ENCODE measurements at places on chromosomes 11 and 22. TPM values are rescaled to one million over a fixed set of nuclear protein-coding genes. Genes with fewer than 3 reads are reported as not detected.

DNA sequence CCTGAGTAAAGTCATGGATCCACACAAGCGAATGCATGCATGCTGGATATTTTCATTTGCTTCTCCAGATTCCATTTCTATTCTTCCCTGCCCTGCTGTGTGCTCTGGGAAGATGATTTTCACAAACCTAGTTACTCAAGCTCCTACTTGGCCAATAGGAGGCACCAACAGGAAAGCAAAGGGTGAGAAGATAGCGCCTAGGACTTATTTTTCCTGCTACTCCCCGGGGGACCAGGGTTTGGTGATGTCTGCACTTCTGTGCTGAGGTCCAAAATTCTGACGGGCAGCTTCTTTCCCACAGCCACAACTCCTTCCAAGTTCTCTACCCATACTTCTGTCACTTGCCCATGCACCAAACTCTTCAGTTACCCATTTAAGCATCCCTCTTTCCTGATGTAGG, 509.3 kb upstream of the TENM4 start:
- no peaks in the 10 kb centered on the region for H3K36me3 ChIP-seq
- no peak overlapping the region for H3K27ac ChIP-seq
- no peaks in the 10 kb centered on the region for H3K4me1 ChIP-seq
- no peak for DNase-seq

DNA sequence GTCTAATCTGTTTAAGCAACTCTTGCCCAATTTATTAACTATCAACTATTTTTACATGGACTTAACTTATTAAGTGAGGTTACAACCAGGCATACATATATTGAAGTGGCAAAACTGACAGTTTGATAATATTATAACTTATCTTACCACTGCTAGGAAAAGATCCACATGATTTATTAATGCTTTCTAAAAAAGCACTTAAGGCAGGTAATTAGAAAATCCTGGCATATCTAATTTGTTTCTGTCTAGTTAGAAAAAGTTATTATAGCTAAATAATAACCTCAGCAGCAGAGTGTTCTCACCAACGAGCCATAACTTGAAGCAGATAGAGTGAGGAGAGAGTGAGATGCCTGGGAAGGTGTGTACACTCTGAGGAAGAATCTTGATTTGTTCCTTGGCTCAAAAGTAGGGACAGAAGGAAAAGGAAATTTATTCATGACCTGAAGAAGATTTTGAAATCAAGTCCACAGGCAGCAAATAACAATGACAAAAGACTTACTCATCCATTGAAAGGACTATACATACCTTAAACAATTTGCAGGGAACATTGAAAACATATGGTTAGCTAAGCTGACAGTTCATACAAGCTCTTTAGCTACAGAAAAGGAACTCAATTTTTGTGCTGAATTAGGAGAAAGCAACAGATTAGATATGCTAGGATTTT, 7.1 kb upstream of the MUC15 start:
- no peaks in the 10 kb centered on the region for H3K4me1 ChIP-seq
- H3K27ac ChIP-seq = no peak overlapping the region
- DNase-seq = peak; percentile 3
- no peak overlapping the region for H3K4me3 ChIP-seq

DNA sequence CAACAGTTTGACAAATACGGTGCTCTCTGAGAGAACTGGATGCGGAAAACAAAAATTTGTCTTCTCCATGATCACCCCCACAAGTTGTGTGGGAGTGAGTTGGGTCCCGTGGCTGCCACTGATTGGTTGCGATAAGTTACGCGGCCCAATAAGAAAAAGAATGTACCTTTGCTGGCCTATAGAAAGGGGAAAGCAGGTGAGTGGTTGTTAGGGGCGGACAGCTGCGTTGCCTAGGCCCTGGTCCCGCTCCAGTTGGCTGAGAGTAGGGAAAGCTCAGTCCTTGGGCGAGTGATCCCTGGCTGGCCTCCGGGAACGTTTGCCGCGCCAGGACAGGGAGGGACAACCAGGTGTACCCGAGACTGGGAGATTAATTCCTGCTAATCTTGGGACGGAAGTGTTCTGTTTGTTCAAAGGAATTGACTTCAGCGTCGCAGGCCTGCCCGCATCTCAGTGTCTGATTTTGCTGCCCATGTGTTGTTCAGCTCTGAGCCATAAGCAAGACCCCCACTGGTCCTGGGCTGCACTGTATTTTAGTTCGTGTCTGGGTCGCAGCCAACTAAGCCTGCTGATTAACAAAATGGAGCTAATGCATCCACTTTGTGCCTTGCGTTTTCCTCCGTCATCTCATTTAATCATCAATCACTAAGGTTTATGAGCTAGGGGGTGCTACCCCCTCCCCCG, 773 bp upstream of the SYVN1 start:
- peak; percentile 98 for DNase-seq
- peak overlapping the region; percentile 97 for H3K27ac ChIP-seq
- peaks cover 31% of the 10 kb centered on the region for H3K36me3 ChIP-seq
- peak overlapping the region; percentile 82 for H3K4me3 ChIP-seq
- peaks cover 32% of the 10 kb centered on the region for H3K4me1 ChIP-seq

GRCh38 chr11:46560300-46560991, 33.4 kb downstream of the AMBRA1 start:
- H3K36me3 ChIP-seq = no peaks in the 10 kb centered on the region
- peak overlapping the region; percentile 11 for H3K4me3 ChIP-seq
- DNase-seq = peak; percentile 58
- peak overlapping the region; percentile 65 for H3K27ac ChIP-seq
- no peaks in the 10 kb centered on the region for H3K27me3 ChIP-seq
- H3K4me1 ChIP-seq = no peaks in the 10 kb centered on the region

DNA sequence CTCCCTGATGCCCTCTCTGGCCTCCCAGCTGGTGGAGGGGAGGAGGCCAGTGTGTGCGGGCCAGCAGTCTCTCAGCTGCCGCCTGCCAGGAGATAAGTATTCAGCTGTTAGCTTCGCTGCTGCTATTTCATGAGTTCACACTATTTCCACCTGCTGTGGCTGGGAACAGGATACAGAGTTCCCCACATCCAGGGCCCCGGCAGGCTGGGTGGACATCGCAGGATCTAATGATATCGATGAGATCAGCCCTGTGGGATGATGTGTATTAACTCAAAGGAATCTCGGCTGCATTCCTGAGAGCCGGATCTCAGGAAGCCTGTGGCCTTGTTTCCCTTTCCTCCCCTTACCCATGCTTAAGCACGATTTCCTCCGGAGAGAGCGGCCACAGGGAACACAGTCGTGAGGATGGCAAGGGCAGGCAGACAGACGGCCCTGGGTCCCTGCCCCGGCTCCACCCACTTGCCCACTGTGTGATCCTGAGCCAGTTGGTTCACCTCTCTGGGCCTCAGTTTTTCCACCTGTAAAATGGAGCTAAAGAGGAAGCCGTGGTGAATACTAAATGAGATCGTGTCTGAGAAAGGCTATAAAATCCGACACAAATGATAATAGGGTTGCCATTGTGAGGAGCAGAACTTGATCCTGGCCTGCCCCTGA, 6.5 kb upstream of the PVALB start:
- no peak overlapping the region for H3K4me3 ChIP-seq
- H3K4me1 ChIP-seq = peaks cover 26% of the 10 kb centered on the region
- peaks cover 26% of the 10 kb centered on the region for H3K27me3 ChIP-seq
- no peaks in the 10 kb centered on the region for H3K36me3 ChIP-seq

DNA sequence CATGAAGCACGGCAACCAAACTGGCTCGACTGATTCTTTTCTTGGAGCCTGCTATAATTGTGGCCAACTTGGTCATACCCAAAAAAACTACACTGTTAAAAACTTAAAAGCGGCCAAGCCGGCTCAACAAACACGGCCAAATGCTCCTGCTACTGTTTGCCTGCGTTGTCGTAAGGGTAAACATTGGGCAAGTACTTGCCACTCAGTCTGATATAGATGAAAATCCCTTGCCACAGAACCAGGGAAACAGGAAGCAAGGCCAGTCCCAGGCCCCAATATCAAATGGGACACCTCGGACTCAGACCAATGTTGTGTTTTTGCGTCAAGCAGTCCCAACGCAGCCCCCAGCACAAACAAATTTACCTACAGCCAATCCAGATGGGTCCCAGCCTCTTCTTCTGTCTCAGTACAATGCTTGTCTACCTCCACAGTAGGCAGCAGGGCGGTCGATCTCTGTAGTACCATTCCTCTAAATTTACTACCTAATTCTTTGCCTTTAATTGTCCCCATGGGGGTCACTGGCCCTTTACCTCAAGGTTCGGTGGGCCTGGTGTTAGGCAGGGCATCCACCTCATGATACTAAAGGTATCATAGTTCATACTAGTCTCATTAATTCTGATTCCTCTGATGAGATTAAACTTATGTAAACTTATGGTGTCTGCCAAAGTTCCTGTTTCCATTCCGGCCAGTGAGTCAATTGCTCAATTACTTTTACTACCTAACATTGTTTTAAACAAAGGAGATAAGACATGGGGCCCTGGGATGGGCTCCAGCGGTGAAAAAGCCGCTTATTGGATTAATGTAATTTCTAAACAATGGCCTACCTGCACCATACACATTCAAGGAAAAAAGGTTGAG, 3.7 kb upstream of the COMT start:
- H3K36me3 ChIP-seq = peaks cover 9% of the 10 kb centered on the region
- H3K27me3 ChIP-seq = no peaks in the 10 kb centered on the region
- no peak for DNase-seq
- H3K4me3 ChIP-seq = no peak overlapping the region

DNA sequence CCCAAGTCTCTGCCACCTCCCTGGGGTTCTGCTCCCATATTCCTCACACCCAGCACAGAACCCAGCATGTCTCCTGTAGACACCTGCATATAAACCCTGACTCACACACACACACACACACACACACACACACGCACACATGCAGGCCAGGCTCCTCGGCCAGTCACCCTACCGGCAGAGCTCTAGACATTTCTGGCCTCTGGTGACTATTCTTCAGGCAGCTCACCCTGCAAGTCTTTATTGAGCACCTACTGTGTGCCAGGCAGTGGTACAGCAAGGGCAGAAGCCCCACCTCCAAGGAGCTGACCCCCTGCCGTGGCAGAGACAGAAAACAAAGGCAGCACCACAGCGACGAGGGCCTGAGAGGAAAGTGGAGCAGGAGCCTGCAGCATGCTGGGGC, 50.3 kb downstream of the CDKN1C start:
- no peak overlapping the region for H3K27ac ChIP-seq
- no peaks in the 10 kb centered on the region for H3K36me3 ChIP-seq
- peaks cover 63% of the 10 kb centered on the region for H3K4me1 ChIP-seq
- H3K27me3 ChIP-seq = no peaks in the 10 kb centered on the region

GRCh38 chr11:77230878-77231605, 70.4 kb downstream of the GDPD4 start:
- no peaks in the 10 kb centered on the region for H3K36me3 ChIP-seq
- no peak overlapping the region for H3K4me3 ChIP-seq
- H3K27me3 ChIP-seq = peaks cover 2% of the 10 kb centered on the region
- H3K27ac ChIP-seq = no peak overlapping the region
- DNase-seq = no peak

DNA sequence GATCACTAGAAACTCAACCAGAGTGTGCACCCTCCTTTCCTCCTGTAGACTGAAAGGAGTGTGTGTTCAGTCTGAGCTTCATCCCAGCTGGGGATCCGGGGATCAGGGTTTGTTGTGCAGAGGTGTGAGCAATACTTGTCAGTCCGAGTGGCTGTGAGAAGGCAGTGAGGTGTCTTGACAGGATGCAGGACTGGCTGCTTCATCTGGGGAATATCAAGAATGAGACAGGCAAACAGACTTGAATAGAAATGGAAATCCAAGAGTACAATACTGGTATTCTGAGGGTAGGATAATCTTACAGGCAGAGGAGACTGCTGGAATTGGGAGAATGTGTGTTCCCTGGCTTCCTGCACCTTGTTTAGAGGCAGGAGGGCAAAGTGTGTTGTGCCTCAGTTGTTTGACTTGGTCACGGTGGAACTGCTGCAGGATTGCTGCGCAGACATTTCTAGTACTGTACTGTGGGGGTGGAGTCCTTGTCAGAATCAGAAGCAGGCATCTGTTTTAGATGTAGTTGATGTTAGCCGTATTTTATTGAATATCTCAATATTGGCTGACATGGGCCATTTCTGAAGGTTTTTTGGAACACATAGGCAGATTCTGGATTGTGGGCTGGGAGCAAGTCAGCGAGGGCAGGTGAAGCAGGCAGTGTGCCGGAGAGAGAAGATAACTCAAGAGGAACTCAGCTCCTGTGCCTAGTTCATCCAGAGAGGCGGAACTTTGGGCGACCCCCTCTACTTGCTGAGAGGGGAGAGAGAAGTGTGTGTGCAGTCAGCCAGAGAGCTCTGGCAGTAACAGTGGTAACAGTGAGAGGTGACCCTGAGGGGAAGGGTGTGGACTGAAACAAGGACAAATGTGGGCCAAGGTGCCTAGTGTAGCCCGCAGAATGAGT, 27.1 kb upstream of the GRK2 start:
- H3K36me3 ChIP-seq = peaks cover 23% of the 10 kb centered on the region
- no peak for DNase-seq
- peaks cover 19% of the 10 kb centered on the region for H3K4me1 ChIP-seq
- H3K4me3 ChIP-seq = peak overlapping the region; percentile 30
- H3K27me3 ChIP-seq = no peaks in the 10 kb centered on the region

- no peaks in the 10 kb centered on the region for H3K36me3 ChIP-seq
- no peak overlapping the region for H3K27ac ChIP-seq
- H3K27me3 ChIP-seq = no peaks in the 10 kb centered on the region
These were observed 277.1 kb downstream of the TTC28 start for GRCh38 chr22:28402539-28402938.

- no peaks in the 10 kb centered on the region for H3K27me3 ChIP-seq
- H3K27ac ChIP-seq = no peak overlapping the region
- H3K4me1 ChIP-seq = peaks cover 2% of the 10 kb centered on the region
- peaks cover 25% of the 10 kb centered on the region for H3K36me3 ChIP-seq
These were observed 26.2 kb upstream of the PARVG start for GRCh38 chr22:44154436-44154942.

DNA sequence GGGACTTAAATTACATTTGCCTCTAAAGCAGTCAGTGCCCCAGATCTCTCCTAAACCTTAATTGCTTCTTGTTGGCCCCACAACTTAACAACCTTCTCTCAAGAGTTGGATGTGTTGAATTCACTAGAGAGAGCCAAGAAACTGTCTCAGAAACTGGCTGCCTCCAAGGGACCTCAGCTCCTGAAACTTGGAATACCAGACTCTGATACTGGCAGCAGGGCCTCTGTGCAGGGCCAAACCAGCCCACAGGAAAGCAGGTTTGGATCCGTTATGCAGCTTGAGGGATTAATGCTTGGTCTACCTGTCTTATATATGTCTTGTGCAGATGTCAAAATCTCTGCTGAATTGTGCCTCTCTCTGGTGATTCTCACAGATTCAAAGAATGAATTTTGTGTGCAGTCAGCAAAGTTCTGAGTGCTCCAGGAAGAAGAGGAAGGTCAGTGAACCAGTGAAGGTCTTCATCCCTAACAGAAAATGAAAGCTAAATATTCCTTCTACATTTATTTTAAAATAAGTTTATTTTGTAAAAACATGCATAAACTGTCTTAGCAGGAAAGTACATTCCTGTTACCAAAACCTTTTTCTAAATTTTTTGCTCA, 70.8 kb downstream of the LIF start:
- peak; percentile 58 for DNase-seq
- no peak overlapping the region for H3K27ac ChIP-seq
- no peaks in the 10 kb centered on the region for H3K4me1 ChIP-seq

GRCh38 chr11:123062892-123063825, 1.2 kb upstream of the HSPA8 start:
- peak; percentile 78 for DNase-seq
- H3K4me1 ChIP-seq = peaks cover 41% of the 10 kb centered on the region
- H3K27ac ChIP-seq = peak overlapping the region; percentile 100
- peak overlapping the region; percentile 79 for H3K4me3 ChIP-seq
- H3K36me3 ChIP-seq = peaks cover 30% of the 10 kb centered on the region

The CSF2RB gene
- 1.8 TPM for total RNA-seq

The UPK3A gene
- not detected for total RNA-seq

The NCAM1 gene
- 87.0 TPM for total RNA-seq

The FGF19 gene
- 0.44 TPM for total RNA-seq

The ASCL2 gene
- 0.53 TPM for total RNA-seq

The RTN4R gene
- 7.3 TPM for total RNA-seq

The RTL10 gene
- total RNA-seq = 12.7 TPM

The JOSD1 gene
- total RNA-seq = 32.0 TPM

The OR52N4 gene
- not detected for total RNA-seq

Measured in muscle of leg (tissue), 16 donors.